ENCODE measurements at places on chromosomes 6 and 20. TPM values are rescaled to one million over a fixed set of nuclear protein-coding genes. Genes with fewer than 3 reads are reported as not detected.

BACH2 gene
- 9.0 TPM for polyA plus RNA-seq

GRCh38 chr20:4252005-4252404 is 236.6 kb upstream of the RNF24 start:
- no peak for DNase-seq
- no peaks in the 10 kb centered on the region for H3K36me3 ChIP-seq
- no peak overlapping the region for H3K27ac ChIP-seq
- peaks cover 14% of the 10 kb centered on the region for H3K4me1 ChIP-seq

DNA sequence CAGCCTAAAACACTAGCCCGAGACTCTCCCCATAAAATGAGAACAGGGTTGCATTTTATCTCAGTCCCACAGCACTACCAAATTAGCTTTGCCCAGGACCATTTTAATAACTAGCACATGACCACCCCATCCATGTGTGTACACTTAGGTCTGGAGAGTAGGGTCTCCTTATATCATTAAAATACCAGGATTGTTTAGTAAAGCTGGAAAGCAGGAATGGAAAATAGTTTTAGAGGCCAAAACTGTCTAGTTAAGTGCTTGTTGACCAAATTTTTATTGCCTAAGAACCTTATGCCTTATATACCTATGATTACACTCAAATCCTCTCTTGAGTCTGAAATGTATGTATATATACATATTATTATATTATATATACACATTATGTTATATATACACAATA is 608.4 kb downstream of the HDGFL1 start:
- no peaks in the 10 kb centered on the region for H3K36me3 ChIP-seq
- DNase-seq, result no peak
- no peaks in the 10 kb centered on the region for H3K4me1 ChIP-seq
- H3K4me3 ChIP-seq, result no peak overlapping the region

DNA sequence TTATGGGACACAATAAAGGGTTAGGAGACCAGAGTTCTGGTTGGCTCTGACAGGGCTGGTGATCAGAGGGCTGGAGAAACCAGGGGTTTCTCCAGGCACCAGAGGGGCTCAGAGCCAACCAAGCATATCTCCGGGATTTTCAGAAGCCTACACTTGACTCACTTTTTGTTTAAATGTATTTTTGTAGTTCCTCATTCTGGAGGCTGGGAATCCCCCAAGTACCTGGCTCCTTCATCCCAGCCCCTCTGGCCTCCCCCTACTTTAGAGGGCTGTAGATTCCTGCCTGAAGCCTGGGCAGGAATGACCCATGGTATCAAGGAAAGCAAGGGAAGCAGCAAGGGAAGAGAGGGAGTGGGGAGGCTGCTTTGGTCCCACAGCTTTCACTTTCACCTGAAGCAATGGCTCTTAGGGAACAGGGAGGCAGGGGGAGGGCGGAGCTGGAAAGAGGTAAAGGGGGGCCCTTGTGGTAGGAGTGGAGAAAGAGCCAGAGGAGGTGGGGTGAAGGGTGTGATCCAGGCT is 973 bp downstream of the CD40 start:
- DNase-seq, result no peak
- no peaks in the 10 kb centered on the region for H3K36me3 ChIP-seq

MAP7 gene
- polyA plus RNA-seq, result 18.7 TPM
